ENCODE measurements at places on chromosomes 2 and 18.

DNA sequence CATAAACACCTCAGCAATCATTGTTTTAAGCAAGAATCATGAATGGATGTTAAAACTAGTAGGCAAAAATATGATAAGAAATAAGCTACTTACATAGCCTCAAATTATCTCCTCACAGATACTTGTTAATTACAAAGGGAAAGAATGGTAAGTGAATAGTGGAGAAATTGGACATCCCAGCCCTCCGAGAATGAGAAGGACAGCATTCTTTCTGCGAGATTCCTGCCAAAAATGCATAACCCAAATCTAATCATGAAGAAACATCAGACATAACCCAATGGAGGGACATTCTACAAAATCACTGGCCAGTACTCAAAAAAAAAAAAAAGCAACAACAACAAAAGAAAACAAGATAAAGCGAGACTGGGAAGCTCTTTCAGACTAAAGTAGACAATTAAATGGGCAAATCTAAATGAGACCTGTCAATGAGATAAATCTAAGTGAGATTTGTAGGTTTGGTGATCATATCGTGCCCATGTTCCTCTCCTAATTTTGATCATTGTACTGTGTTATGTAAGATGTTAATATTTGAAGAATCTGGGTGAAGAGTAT is 57.9 kb upstream of the GLI2 start:
- DNase-seq: no peak

DNA sequence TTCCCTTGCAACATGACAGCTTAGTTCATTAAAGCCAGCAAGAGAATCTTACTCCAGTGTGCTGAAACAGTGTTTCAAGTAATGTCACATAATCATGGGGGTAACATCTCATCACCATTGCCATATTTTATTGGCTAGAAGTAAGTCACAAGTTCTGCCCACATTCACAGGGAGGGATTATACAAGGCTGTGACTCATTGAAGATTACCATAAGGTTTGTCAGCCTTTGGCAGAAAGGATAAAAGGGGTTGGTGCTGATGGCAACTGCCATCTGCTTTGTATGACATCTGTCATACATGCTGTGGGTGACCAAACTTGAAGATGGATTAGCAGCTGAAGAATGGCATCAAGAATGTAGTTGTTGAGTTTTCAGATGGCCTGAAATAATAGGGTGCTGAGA is 61.2 kb downstream of the KCNE4 start:
- DNase-seq: no peak

DNA sequence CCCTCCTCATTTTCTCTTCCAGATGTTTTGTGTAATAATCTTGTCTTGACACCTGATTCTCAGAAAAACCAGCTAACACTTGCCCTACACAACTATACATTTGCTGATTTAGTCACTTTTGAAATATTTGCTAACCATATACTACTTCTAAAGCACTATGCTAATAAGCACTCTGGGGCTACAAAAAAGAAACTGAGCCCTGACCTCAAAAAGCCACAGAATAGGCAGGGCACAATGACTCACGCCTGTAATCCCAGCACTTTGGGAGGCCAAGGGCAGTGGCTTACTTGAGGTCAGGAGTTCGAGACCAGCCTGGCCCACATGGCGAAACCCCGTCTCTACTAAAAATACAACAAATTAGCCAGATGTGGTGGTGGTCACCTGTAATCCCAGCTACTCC is 266.0 kb downstream of the RAD51AP2 start:
- no peak for DNase-seq

- DNase-seq: no peak
Measured at GRCh38 chr2:35428548-35428947, 927.0 kb upstream of the CRIM1 start.

GRCh38 chr2:21067125-21067524 is 23.3 kb upstream of the APOB start:
- no peak for DNase-seq

- DNase-seq: no peak
Measured at GRCh38 chr2:180707175-180707883, 273.1 kb upstream of the UBE2E3 start.

- no peak for DNase-seq
Measured at GRCh38 chr2:210461401-210461800, 15.2 kb downstream of the LANCL1 start.

- DNase-seq: no peak
Measured at GRCh38 chr2:239805414-239805813, 219.7 kb downstream of the NDUFA10 start.

GRCh38 chr2:120428748-120429147 is 82.8 kb downstream of the INHBB start:
- no peak for DNase-seq

- DNase-seq: no peak
Measured at GRCh38 chr2:237581751-237582746, 8.5 kb downstream of the RAB17 start.

Data from cortex of kidney (tissue), 1 donor.